ENCODE measurements at places on chromosomes 2 and 18.

GRCh38 chr2:228613133-228613850 lies 431.8 kb upstream of the SPHKAP start:
- no peak for DNase-seq

DNA sequence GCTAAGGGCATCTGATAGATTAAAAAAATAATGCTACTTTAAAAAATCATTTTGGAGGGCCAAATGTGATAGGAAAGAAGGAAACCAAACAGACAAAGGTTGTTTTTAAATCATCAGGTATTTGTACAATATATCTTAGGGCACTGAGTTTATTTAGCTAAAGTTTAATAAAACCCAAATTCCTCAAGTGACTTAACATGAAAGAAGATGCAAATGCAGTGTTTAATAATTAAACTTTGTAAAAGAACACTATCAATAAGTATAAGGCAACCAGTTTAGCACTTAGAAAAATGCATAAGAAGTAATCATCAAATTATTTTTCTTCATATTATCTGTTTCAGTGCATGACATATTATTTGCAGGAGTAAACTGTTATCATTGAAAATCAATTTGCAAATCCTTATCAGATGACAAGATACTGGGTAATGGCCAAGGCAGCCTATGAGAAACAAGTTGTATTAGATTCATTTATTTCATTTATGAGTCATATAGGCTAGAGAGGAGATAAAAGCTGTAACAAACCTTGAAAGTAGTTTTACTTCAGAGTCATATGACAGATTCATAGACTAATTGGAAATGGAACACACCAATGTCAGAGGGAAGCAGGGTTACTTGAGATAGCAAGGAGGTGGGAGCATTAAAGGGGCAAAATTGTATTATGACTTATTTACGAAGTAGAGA lies 165.5 kb downstream of the GCA start:
- no peak for DNase-seq

- DNase-seq: no peak
These were observed 46.4 kb downstream of the ADCY3 start for GRCh38 chr2:24873619-24874018.

DNA sequence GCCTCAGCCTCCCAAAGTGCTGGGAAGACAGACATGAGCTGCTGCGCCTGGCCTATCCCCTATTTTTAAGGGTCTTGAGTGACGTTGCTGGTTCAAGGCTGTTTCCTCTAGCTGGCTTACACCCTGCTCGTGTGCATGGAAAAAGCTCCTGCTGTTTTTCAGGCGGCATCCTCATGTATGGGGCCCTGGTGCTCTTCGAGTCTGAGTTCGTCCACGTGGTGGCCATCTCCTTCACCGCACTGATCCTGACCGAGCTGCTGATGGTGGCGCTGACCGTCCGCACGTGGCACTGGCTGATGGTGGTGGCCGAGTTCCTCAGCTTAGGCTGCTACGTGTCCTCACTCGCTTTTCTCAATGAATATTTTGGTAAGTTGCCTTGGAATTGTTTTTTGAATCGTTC lies 22.0 kb upstream of the NFATC1 start:
- DNase-seq: no peak

DNA sequence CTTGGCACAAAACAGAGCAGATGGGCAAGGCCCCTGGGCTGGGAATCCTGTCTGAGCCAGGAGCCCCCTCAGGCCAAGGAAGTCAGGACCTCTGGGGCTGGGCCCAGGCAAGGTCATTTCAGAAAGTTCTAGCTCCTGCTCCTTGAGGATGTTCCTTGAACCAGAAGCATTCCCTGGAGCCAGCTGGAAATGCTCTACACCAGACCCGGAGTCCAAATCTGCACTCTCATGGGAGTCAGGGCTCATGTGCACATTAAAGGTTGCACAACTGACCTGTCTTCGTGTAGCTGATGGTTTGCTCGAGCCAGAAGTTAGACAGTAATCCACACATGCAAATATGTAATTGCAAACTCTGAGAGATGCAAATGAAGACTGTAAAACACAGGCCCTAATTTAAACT lies 18.0 kb downstream of the PARD6G start:
- DNase-seq: no peak

DNA sequence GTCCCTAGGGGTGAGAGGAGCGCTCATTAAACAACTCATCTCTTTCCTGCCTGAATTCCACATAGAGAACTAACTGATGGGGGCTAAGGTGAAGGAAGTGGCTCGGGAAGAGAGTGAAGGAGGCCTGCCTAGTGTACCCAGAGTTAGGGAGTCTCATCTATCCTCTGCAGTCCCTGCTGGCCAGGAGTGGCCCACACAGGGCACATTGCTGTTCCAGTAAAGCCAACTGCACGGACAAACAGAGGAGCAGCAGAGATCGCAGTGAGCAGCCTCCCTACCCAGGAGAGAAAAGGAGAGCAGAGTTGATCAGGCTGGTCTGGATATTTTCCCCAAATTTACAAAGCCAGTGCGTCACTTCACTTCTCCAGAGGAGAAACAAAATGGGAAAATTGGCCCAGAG lies 16.9 kb upstream of the FN1 start:
- DNase-seq: no peak

DNA sequence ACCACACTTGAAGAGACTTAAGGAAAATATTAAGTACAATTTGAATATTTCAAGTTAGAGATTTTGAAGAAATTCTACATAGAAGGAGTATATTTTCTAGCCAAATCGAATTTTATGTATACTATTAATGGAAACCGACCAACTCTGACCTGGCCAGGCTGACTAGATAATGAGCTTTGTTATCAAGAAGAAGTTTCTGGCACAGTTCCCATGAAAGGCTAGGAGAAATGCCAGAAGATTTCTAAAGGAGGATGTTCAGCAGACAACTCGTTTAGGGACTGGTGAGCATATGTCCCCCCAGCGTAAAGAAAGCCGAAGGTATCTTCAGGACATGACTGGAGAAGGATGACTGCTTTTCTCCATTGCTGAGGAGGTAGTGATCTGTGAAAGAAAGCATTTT lies 127.3 kb downstream of the DIS3L2 start:
- no peak for DNase-seq

DNA sequence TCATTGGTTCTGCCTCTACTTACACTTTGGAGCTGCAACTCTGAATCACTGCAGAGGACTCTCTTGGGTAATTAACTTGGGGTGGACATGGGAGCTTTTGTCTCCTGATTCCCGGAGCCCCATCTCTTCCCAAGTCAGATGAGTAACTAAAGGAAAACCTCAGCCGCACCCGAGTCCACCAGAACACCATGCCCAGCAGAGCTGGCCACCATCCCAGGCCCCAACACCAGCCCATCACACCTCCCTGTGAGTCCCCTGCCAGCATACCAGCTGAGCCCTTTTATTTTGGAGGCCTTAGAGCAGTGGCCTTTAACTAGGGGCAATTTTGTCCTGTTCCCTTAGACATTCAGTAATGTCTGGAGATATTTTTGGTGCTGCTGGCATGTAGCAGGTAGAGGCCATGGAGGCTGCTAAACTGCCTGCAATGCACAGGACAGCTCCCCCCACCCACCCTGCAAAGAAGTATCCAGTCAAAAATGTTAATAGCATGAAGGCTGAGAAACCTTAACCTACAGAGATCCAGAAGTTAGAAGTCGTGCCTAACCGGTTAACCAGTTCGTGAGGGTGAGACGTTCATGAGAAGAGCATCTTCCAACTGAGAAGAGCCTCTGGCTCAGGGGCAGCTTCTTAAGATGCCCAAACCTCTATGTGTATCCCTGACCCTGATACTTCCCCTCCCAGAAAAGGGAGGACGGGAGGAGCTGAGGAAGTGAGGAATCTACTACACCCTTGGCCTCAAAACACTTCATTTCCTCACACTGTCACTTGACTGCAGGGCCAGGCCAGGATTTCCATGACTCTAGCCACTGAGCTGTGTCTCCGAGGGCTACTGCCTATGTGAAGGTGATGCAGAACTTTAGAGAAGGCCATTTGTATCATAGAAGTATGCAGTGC lies 139.9 kb upstream of the EPAS1 start:
- no peak for DNase-seq

GRCh38 chr18:58315041-58315440 lies 271.0 kb downstream of the NEDD4L start:
- DNase-seq: no peak

DNA sequence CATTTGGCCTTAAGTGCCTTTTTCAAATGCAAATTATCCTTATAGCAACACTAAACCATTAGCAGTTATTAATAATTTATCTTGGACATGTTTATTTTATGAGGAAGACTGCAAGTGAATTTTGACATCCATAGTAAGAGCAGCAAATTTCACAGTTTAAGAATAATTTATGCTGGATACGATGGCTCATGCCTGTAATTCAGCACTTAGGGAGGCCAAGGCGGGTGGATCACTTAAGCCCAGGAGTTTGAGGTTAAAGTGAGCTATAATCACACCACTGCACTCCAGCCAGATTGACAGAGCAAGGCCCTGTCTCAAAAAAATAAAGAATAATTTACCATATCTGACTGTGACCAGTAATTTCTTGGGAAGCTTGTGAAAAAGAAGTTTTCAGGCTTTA lies 286.2 kb downstream of the TMX3 start:
- no peak for DNase-seq

DNA sequence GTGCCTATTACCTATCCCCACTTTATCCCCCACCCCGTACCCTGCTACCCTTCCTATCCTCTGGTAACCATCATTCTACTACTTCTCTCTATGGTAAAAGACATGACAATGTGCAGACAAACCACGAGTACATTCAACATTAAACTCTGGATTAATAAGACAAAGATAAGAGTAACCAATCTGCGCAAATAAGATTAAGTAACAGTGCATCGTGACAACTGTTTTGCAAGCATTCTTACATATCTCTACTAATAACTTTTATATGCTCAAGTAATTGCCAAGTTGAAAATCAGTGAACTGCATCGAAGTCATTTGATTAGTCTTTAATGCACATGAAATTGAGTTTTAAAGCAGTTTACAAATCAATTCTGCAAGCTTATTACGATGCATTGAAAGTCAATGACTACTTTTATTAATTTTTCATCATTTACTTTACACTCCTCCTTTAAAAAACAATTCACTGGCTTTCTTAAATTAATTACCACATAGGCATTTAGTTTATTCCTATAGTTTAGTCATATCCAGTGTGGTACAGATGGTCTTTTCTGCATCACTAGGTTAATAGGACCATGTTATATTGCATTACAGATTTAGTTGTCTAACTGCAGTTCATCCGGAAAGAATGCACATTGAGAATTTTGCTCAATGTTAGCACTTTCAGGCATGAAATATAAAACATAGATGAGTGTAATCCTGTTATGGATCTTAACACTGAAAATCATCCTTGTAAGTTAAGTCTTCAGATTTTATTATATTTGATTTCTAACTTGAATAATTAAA lies 178.1 kb downstream of the GCA start:
- no peak for DNase-seq

DNA sequence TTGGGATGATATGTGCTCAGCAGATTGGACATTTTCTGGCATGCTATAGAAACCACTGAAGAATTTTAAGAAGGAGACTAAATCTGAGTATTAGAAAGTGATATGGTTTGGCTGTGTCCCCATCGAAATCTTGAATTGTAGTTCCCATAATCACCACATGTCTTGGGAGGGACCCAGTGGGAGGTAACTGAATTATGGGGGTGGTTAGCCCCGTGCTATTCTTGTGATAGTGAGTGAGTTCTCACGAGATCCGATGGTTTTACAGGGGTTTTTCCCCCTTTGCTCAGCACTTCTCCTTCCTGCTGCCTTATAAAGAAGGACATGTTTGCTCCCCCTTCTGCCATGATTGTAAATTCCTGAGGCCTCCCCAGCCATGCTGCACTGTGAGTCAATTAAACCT lies 535.9 kb upstream of the VRK2 start:
- DNase-seq: no peak

- DNase-seq: no peak
These were observed 31.1 kb downstream of the SLC40A1 start for GRCh38 chr2:189549449-189549832.

- DNase-seq: no peak
These were observed 54.0 kb downstream of the COA5 start for GRCh38 chr2:98554116-98554861.

DNA sequence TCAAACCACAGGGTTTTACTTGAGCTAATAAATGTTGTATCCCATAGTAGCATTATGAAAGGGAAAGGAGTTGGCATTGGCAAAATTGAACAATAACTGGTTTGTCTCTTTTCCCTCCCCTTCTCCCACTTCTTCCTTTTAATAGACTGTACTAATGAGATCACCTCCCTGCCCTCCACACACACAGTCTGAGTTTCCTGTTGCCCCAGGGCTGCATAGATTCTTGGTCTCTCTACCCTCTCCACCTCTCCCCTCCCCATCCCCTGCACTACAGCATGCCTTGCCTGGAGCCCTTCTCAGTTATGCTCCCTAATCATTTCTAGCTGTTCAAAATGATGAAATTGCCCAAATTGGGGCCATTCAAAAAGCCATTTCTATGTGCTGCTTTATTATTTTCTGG lies 37.2 kb upstream of the NEMP2 start:
- DNase-seq: no peak

GRCh38 chr2:237774811-237775553 lies 23.6 kb upstream of the RBM44 start:
- DNase-seq: peak; percentile 47

DNA sequence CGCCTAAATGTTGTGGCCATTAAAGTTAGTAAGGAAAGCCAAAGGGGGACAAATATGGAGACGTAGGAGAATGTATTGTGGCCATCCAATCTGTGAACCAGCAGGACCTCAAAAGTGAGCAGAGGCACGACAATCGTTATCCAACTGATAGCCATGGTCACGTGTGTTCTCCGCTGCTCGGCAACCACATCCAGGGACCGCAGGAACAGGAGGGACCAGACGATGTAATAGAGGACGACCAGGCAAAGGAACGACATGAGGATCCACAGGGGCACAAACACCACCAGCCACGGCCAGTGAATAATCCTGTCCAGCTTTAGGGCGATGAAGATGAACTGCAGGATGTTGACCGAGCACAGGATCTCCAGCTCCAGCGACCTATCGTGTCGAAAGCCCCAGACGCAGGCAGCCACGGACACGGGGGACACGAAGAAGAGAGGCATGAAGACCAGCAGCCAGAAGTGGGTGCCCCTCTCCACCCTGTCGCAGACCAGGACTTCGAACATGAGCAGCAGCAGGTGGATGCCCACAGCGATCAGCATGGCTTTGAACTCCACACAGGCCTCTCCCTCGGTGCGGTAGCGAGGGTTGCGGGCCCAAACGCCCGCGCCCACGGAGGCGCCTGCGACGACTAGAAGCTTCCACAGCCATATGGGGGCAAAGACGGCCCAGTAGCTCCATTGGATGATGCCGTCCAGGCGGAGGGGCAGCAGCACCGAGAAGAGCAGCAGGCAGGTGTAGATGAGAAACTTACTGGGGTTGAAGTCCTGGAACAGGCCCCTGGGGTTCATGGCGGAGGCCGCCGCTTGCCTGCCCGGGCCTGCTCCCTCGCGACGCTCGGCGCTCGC lies 790 bp downstream of the TMEM185B start:
- peak; percentile 30 for DNase-seq

GRCh38 chr2:134244587-134244986 lies 9.3 kb upstream of the MGAT5 start:
- DNase-seq: no peak

- no peak for DNase-seq
These were observed 83.1 kb downstream of the FARSB start for GRCh38 chr2:222572751-222573174.

GRCh38 chr2:74131901-74132300 lies 15.8 kb downstream of the BOLA3 start:
- no peak for DNase-seq

GRCh38 chr2:12694990-12695774 lies 21.6 kb upstream of the TRIB2 start:
- no peak for DNase-seq

Data from activated CD4-positive, CD25-positive, alpha-beta regulatory T cell treated with anti-CD3 and anti-CD28 coated beads, Interleukin-2, amount 50 U/mL, for 72 hours (primary cell).